ENCODE measurements at places on chromosomes 11 and 22. TPM values are rescaled to one million over a fixed set of nuclear protein-coding genes. Genes with fewer than 3 reads are reported as not detected.

Gene APLP2
- total RNA-seq = 522 TPM

Gene USP2
- 0.27 TPM for total RNA-seq

Gene NXPE4
- not detected for total RNA-seq

Gene KIAA1671
- 7.1 TPM for total RNA-seq

Gene OR6A2
- total RNA-seq = 0.23 TPM

Gene ADAMTS8
- total RNA-seq = 0.02 TPM

Gene MS4A12
- total RNA-seq = not detected

Gene JAML
- total RNA-seq = not detected

Gene LMO2
- 0.20 TPM for total RNA-seq

Gene APOL5
- total RNA-seq = not detected

Gene BEST1
- total RNA-seq = 10.7 TPM

Gene LZTR1
- total RNA-seq = 24.1 TPM

Gene OR2AG2
- total RNA-seq = not detected

Gene TBC1D10A
- total RNA-seq = 4.6 TPM

Gene SCYL1
- total RNA-seq = 45.0 TPM

Gene HORMAD2
- total RNA-seq = not detected

Gene VPS37C
- 23.7 TPM for total RNA-seq

Gene NCAPD3
- 27.0 TPM for total RNA-seq

Gene LAYN
- not detected for total RNA-seq

Measured in NCI-H460 (cell line).